Mesendoderm (in vitro differentiated cells): ENCODE measurements at places on chromosomes 6 and 20.

- no peak overlapping the region for H3K4me3 ChIP-seq
- H3K27ac ChIP-seq = no peak overlapping the region
- H3K36me3 ChIP-seq = no peaks in the 10 kb centered on the region
These were observed 41.1 kb downstream of the GMDS start for GRCh38 chr6:2204272-2204671.

- H3K27me3 ChIP-seq = no peaks in the 10 kb centered on the region
- no peaks in the 10 kb centered on the region for H3K36me3 ChIP-seq
- H3K27ac ChIP-seq = no peak within 1 kb of the TSS
- no peak for DNase-seq
These were observed at the start of gene KCNK16 for GRCh38 chr6:39322306-39322850. Gene KCNK16 (minus strand): TSS chr6:39322702. CDS start chr6:39322540, 162 bp downstream.

- H3K27ac ChIP-seq = no peak overlapping the region
- DNase-seq = no peak
- H3K27me3 ChIP-seq = no peaks in the 10 kb centered on the region
These were observed 241.1 kb upstream of the RIMS1 start for GRCh38 chr6:71645299-71645698.

DNA sequence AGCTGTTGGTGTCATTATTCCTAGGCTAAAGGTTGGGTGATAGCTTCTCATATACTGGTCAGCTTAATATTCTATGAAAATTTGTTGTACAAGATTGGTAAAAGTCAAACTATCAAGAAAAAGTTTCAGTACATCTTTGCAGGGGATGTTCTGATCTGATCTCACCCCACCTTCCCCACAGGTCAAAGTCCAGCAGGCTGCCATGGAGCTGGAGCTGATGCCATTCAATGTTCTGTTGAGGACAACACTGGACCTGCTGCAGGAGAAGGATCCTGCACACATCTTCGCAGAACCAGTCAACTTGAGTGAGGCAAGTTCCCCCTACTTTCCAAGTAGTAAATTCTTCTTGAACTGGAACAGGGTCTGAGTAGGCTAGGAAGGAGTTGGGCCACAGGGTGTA lies 13.1 kb downstream of the BRPF3 start:
- DNase-seq = no peak
- peaks cover 33% of the 10 kb centered on the region for H3K36me3 ChIP-seq
- no peak overlapping the region for H3K4me3 ChIP-seq

- H3K27ac ChIP-seq = no peak overlapping the region
- H3K4me1 ChIP-seq = no peaks in the 10 kb centered on the region
- no peaks in the 10 kb centered on the region for H3K27me3 ChIP-seq
- DNase-seq = no peak
These were observed 185.0 kb downstream of the MCHR2 start for GRCh38 chr6:99808992-99809391.

DNA sequence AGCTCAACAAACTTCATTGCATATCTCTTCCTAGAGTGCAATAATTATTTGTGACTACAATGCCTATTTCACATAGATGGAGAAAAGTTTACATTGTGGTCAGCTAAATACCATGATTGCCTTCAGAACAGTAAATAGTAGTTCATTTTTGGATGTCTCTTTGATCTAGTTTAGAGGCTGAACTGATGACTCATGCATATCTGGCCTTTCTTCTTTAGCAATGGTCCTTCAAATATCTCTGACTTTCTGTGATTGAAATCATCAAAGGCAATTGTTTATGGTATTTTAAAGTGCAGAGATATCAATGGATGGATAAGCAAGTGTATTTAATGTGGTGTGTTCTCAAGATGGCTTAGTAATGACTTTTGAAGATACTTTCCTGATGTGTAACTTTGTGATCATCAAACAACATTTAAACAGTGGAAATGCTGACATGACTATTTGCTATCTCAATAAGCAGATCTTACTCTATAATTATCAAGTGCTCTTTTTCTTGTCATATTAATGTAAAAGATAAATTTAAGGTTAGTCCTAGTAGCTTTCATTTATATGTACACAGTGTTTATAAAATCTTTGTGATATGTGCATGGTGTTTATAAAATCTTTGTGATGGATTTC lies 523.7 kb upstream of the SLC35B3 start:
- no peak overlapping the region for H3K4me3 ChIP-seq
- H3K36me3 ChIP-seq = no peaks in the 10 kb centered on the region
- no peak for DNase-seq
- no peaks in the 10 kb centered on the region for H3K27me3 ChIP-seq
- H3K27ac ChIP-seq = no peak overlapping the region
- no peaks in the 10 kb centered on the region for H3K4me1 ChIP-seq

- no peaks in the 10 kb centered on the region for H3K27me3 ChIP-seq
- H3K4me3 ChIP-seq = no peak overlapping the region
- no peak for DNase-seq
- H3K27ac ChIP-seq = no peak overlapping the region
These were observed 22.4 kb upstream of the SNX9 start for GRCh38 chr6:157800420-157801237.

GRCh38 chr6:51571168-51571567 lies 516.2 kb downstream of the PKHD1 start:
- no peak for DNase-seq
- no peak overlapping the region for H3K4me3 ChIP-seq
- no peaks in the 10 kb centered on the region for H3K27me3 ChIP-seq
- H3K4me1 ChIP-seq = no peaks in the 10 kb centered on the region

- no peak overlapping the region for H3K27ac ChIP-seq
- DNase-seq = peak; percentile 87
- H3K27me3 ChIP-seq = peaks cover 44% of the 10 kb centered on the region
These were observed 6.5 kb upstream of the TFAP2A start for GRCh38 chr6:10421158-10421920.

- no peak for DNase-seq
- no peaks in the 10 kb centered on the region for H3K4me1 ChIP-seq
- H3K36me3 ChIP-seq = no peaks in the 10 kb centered on the region
- H3K4me3 ChIP-seq = no peak overlapping the region
These were observed 88.1 kb downstream of the CDH4 start for GRCh38 chr20:61340157-61340556.

GRCh38 chr6:55943329-55943728 lies 67.9 kb upstream of the BMP5 start:
- no peak overlapping the region for H3K4me3 ChIP-seq
- H3K27me3 ChIP-seq = no peaks in the 10 kb centered on the region
- no peaks in the 10 kb centered on the region for H3K4me1 ChIP-seq
- DNase-seq = no peak
- H3K27ac ChIP-seq = no peak overlapping the region
- H3K36me3 ChIP-seq = no peaks in the 10 kb centered on the region
